GM23248 (cell line): ENCODE measurements at places on chromosomes 5 and 9.

DNA sequence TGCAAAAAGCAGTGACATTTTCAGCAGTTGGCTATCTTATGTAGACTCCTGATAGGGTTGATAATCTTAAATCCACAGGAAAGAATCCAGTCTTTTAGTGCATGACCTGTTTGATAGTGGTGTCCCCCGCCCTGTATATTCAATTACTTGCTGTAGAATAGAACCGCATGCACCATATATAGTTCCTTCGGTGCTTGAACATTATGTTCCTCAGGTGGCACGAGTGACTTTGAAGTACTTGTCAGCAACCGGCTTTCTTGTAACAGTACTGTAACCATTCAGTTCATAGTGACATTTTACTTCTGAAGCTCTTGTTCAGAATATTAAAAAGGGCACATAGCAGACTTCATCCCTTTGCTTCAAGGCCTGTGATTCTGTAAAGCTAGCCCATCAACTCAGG, 163.2 kb upstream of the KLF9 start:
- no peak for DNase-seq

DNA sequence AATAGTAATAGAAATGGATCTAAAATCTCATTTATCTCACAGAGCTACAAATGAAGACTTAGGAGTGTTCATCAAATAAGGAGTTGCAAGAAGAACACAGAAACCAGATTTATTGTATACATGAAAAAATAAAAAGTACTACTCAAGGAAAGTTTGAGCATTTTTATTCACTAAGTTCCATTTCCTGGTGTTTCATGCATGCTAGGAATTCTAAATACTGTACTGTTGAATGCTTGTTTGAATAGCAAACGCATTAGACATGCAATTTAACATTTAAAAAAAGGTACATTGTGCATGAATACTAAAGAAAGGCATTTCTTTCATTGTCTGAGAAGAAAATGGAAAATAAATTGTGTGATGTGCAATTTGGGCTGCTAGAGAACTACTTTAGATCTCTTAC, 52.1 kb downstream of the C6 start:
- DNase-seq: peak; percentile 39

- DNase-seq: no peak
These were observed 2.9 kb upstream of the C7 start for GRCh38 chr5:40906351-40906751.

DNA sequence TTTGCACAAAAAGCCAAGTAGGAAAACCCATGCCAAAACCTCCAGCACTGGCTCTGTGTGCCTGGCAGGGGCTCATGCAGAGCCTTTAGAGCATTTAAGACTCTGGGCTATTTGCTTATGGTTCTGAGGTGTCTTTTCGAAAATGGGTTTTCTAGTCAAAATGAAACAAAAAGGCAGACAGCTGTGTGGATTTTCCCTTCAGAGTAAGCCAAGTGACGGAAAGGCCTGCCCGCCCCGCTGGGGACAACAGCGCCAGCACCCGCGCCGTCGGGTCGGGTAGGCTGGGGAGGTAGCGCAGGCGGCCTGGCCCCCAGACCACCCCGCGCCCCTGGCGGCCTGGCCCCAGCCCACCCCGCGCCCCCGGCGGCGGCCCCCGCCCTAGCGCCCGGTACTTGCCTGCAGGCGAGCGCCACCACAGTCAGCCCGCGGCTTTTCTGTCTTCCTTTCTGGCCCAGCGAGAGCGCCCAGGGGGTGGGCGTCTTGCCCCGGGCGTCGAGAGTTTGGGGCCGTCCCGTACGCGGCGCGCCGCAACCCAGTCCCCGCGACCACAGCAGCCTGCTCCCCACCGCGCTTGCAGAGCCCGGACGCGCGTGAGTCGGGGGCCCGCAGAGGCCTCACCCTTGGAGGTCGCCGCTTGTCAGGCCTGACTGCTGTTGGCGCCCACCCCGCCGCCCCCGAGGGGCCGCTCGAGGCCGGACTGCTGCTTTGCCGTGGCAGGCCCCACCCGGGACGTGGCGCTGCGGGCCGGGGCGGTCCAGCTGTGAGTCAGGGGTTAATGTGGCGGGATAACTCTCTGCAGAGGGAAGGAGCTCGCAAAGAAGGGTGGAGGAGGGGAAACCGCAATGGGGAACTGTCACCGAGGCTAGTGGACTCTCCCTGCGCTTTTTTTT, at the start of gene TICAM2:
Gene TICAM2, minus strand, starts transcription at position 779 of the 890 bp plus-strand sequence. CDS start 21,223 bp downstream, outside the sequence.
- DNase-seq: peak; percentile 84

- peak; percentile 29 for DNase-seq
These were observed 55.9 kb downstream of the NDUFAF2 start for GRCh38 chr5:61000887-61001286.

DNA sequence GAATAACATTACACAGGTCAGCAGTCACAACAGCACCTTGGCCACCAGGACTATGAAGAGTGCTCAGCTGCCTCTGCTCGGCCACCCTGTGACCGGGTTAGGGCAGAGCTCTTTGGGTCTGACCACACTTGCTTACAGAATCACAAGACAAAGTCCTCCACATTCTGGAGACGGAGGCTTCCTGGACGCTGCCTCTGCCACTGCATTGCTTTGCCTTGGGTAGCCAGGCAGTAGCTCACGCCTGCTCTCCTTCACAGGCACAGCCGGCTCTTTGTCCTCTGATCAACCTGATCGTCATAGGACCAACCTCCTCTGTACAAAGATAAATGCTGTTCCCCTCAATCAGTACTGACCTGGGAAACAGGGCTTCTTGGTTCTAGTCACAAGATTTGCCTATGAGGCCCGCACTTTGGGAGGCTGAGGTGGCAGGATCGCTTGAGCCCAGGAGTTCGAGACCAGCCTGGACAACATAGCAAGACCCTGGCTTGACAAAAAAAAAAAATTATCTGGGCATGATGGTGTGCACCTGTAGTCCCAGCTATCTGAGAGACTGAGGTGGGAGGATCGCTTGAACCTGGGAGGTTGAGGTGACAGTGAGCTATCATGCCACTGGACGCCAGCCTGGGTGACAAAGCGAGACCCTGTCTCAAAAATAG, 128.4 kb upstream of the IER5L start:
- no peak for DNase-seq

DNA sequence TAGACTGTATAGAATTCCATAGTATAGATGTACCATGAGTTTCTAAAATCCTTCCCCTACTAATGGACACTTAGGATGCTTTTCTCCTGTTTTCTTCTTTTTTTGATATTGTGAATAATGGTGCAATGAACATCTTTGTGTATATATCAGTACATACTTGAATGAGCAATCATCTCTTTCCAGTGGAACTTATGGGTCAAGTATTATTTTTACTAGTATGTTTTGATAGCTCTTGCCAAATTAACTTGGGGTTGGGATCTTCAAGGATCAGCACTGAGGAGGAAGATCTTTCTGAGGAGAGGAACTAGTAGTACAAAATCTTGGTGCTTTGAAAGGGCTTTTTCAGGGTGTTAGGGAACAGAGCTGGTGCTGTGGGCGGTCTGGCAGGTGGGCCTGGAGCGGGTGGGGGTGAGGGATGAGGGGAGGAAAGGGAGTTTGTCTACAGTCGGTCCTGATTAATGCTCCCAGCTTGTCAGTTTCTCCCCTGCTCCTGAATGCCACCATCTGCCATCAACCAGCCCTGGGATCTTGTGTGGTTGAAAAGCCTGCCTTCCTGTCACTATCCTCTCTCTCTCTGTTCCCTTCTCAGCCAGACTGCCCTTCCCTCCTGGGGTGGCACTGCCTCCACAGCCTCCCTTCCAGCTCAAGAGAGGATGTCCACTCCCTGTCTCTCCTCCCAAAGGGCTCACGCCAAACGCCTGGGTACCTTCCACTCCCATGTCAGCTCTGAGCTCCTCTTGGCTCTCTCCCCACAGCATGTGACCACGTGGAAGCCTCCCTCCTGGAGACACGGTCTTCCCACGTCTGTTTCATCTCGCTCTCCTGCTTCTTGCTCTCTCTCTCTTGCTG, 185.9 kb downstream of the DAB2IP start:
- peak; percentile 20 for DNase-seq

- no peak for DNase-seq
These were observed 17.3 kb upstream of the MED10 start for GRCh38 chr5:6395621-6396020.

DNA sequence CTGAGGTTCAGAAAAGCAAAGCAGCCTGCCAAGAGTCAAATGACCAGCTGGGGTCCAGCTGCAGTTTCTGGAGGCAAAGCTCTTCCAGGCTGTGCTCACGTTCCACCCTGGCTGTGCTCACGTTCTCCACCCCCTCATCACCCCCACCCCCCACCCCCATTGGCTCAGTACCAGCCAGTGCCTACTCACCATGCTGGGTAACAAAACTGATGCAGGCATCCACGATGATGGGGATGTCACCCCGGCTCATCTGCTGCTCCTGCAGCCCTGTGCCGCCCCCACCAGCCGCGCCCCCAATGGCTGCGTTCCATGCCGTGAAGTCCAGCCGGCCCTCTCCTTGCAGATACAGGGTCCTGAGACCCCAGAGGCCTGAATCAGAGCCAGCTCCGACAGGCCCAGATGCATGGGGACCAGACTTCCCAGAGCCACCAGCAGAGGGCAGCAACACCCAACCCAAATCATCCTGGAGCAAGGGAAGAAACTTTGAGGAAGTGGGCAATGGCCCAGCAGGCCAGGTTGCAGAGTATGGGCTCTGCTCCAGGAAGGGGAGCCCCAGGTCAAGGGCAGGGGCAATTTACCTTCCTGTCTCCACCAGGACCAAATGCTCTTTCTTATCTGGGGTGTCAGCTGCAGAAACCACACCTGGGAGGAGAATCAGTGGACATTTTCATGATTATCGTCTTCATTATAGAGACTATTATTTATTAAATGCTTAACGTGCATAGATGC, 13.7 kb upstream of the FCHSD1 start:
- DNase-seq: peak; percentile 69

DNA sequence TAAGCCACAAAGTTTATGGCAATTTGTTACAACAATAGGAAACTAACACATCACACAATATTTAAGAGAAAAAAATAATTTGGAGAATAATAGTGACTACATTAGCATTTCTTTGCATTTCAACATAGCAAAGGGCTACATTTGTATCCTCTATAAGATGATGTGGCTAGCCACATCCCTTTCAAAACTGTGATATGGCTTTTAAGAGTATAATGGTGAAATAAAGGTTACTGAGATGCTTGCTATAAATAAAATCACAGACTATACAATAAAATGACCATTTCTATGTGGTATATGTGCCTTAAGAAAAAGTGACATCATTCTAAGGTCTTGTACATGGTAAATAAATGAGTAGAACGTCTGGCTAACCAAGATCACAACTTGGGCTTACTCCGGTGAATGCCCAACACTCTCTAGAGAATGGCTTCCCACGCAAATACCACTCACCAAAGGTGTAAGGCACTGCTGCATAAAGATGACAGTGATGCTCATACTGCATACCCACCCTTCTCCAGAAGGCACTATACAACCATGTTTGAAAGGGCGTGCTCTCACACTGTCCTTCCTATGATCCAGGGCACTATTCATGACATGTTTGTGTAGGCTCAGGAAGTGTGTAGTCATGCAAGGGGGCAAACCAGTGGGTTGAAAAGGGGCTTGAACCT, 286.5 kb downstream of the MLLT3 start:
- DNase-seq: no peak

DNA sequence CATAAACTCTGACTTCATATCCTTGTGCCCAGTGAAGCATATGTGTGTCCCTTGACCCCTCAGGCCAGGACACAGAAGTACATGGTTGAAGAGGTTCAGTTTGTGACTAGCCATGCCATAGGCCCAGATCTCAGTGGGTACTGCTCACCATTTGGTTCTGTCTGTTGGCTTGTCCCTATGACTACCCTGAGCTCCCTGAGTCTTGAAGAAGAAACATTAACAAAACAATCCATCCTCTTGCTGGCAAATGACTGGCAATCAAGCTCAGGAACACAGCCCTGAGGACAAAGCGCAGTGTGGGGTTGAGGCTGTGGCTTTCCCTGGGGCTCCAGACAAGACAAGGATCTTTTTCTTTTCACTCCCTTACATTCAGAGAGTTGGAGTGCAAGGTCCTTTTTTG, 46.3 kb downstream of the TNFAIP8 start:
- no peak for DNase-seq

- no peak for DNase-seq
These were observed 499.6 kb upstream of the MPDZ start for GRCh38 chr9:13779106-13779505.

GRCh38 chr9:115456515-115456914, 338.6 kb upstream of the TNC start:
- peak; percentile 71 for DNase-seq
